KBM-7 (cell line): ENCODE measurements at places on chromosomes 3 and 15.

GRCh38 chr3:135792174-135792573 lies 173.4 kb upstream of the PPP2R3A start:
- peak; percentile 3 for DNase-seq

DNA sequence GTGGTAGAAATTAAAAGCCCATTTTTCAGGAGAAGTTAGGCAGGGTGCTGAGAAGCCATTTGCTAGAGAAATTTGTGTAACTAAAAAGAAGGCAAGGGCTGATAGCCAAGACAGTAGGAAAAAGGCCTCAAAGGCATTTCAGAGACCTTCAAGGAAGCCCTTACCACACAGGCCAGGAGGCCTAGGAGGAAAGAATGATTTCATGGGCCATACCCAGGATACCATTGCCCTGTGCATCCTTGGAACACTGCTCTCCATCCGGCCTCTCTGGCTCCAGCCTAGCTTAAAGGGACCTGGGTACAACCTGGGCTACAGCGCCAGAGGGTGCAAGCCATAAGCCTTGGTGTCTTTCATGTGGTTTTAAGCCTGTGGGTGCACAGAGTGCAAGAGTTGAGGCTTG lies 193.6 kb upstream of the GRM7 start:
- DNase-seq, result no peak

GRCh38 chr15:60605879-60606307 lies 127.0 kb upstream of the ICE2 start:
- DNase-seq, result no peak

DNA sequence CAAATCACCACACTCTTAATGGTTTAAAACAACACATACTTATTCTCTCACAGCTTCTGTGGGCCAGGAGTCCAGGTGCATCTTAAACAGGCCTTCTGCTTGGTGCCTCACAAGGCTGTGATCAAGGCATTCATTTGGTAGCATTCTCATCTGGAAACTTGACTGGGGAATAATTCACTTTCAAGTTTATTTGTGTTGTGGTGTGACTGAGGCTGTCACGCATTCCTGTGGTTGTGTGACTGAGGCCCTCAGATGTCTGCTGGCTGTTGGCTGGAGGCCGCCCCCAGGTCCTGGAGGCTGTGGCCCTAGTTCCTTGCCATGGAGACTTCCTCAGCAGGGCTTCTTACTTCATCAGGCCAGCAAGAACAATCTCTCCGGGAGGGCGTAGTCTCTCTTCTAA lies 16.9 kb upstream of the FAM3D start:
- DNase-seq, result peak; percentile 5

- DNase-seq, result no peak
These were observed 14.1 kb downstream of the UBP1 start for GRCh38 chr3:33426068-33426467.

DNA sequence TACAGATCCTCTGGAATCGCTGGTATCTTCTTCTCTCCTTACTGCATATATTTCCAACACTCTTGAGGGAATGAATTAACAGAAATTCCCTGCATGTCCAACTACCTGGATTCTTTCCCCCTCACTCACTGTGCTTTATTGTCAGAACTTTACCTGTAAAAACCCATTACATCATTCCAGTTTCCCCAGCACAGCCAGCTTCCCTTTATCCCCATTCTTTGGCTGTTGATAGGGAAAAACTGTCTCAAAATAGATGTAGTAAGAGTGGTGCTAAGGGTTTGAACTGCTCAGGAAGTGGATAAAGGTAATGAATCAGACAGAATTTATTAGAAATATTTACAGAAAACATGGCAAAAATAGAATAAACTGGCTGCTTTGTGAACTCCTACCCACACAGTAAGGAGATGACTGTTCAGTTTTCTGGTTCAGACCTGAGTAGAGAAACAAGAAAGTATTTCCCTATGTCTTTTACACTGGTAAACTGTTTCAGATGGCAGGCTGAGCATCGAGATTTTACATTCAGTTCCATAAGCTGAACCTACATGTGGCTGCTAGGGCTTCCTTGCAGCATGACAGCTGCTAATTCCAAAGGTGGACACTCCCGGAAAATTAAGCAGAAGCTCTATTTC lies 188.4 kb downstream of the CPNE4 start:
- DNase-seq, result no peak

GRCh38 chr3:5149306-5149880 lies 27.3 kb downstream of the ARL8B start:
- no peak for DNase-seq

GRCh38 chr3:71006810-71007785 lies 576.4 kb downstream of the FOXP1 start:
- DNase-seq, result peak; percentile 60

GRCh38 chr3:114362815-114363214 lies 69.0 kb downstream of the TIGIT start:
- no peak for DNase-seq

- no peak for DNase-seq
These were observed 1.7 kb downstream of the FLNB start for GRCh38 chr3:58009749-58010535.

DNA sequence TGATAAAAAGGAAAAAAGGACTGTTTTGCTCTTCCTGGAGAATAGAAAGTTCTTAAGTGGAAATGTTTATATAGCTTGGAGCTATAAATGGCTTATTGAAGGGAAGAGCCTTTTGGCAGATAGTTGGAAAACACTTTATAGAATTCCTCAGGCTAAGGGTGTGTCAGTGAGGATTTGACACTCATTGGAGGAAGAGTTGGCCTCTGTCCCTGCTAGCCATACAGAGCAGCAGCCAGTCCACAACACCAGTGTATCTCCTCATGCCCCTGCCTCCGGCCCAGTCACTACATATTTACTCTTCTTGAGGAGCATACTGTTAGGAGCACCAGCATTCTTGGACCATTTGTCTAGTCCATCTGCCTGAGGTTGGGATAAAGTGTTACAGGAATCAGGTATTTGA lies 36.2 kb downstream of the KLHL18 start:
- no peak for DNase-seq

DNA sequence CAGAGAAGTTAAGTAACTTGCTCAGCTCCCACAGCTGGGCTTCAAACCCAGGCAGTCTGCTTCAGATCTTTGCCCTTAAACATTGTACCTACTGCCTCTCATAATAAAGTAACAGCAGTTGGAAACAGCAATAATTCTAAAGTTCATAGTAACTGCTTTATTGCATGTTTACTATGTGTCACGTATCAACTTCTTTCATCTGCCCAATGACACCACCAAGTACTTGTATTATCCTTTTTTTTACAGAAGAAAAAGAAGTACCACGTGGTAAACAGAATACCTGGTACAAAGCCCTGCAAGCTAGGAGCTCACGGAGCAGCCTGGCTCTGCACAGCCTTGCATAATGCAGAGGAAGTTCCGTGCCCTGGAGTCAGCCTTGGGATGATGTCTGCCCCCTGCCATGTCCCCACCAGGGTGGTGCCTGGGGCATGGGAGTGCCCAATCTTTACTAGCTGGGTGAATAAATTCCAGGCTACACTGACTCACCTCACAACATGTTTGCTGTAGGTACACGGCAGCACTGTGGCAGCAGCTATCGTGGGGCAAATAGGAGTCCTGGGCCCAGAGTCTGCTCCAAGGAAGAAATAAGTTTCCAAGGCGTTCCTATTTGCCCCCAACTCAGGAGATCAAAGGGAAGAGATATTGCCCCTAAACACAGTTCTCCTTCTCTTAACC lies 77.2 kb downstream of the LDHAL6B start:
- DNase-seq, result no peak

GRCh38 chr3:3619815-3620214 lies 179.4 kb upstream of the LRRN1 start:
- no peak for DNase-seq

DNA sequence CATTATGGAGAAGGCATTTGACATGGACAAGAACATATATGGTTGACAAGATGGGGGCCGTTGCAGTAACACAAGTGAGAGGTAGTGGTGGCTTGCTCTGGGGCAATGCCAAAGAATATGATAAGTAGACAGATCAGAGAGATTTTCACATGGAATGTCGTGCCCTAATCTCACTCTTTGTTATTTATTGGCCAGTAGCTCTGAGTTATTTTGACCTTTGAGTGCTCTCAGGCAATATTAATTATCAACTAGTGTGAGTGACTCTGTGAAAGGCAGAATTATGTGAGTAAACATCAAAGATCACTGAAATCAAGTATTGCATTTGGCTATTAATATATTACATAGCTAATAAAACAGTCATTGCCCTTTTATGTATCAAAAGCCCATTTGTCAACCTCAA lies 164.9 kb upstream of the ADAMTS9 start:
- DNase-seq, result no peak

GRCh38 chr15:89963301-89964231 lies 37.6 kb upstream of the ZNF710 start:
- peak; percentile 63 for DNase-seq

DNA sequence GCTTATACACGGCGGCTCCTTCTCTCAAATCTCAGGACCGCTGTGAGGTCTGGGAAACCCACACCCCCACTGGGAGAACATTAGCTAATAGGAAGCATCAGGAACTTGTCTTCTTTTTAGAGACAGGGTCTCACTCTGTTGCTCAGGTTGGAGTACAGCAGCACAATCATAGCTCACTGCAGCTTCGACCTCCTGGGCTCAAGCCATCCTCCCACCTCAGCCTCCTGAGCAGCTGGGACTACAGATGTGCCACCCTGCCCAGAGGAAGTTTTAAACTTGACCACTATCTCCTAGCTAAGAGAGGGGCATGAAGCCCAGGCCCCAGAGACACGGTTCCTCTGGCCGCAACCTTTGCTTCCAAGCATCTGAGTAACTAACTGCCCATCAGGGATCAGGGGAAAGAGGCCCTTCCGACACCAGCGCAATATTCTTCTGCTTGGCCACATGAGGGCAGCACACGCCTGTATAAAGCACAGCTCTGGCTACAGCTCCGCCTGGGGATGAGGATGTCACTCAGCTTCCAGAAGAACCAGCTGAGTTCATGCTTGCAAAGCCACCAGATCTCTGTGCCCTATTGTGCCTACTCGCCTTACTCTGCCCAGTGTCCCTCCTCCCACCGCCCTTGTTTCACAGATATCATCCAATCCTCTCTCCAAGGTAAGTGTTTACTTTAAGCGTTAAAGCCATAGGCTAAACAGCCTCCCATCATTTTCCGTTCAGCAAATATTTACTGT lies 57.6 kb upstream of the SLC6A11 start:
- peak; percentile 63 for DNase-seq

GRCh38 chr3:22729212-22729611 lies 473.9 kb upstream of the UBE2E2 start:
- no peak for DNase-seq

DNA sequence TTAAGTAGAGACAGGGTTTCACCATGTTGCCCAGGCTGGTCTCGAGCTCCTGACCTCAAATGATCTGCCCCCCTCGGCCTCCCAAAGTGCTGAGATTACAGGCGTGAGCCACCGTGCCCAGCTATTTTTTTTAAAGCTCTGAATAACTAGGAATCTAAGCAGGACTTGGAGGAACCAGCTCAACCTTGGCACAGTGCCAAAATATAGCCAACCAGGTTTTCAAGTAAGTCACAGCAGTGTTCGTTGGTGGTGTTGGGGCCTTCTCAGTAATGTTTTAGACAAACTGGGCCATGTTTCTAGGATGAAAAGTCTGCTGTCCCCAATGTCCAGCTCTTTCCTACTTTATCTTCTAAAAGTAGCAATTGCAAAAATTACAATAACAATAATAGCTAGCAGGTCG lies 6.4 kb upstream of the ADAM10 start:
- no peak for DNase-seq

- DNase-seq, result no peak
These were observed 1.6 kb upstream of the ONECUT1 start for GRCh38 chr15:52791776-52792175.

DNA sequence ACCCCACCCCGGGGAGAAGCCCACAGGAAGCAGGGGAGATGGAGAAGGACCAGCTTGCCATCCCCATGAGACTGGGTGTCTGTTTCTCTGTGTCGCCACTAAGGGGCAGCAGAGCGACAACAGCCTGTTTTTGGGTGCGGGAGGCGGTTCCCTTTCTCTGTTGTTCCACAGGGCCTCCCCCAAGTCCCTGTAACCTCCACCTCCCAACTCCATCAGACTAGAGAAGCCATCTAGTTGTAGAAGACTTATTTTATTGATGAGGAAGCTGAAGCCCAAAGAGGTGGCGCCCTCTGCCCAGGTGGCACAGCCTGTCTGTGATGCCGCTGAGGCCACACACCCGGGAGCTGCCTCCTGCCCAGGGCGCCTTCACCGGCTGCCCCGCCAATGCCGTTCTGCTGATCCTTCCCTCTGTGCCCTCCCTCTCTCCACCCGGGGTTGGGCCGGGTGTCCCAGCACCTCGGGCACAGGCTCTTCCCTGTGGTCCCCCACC lies 3.9 kb upstream of the CCDC9B start:
- peak; percentile 71 for DNase-seq

DNA sequence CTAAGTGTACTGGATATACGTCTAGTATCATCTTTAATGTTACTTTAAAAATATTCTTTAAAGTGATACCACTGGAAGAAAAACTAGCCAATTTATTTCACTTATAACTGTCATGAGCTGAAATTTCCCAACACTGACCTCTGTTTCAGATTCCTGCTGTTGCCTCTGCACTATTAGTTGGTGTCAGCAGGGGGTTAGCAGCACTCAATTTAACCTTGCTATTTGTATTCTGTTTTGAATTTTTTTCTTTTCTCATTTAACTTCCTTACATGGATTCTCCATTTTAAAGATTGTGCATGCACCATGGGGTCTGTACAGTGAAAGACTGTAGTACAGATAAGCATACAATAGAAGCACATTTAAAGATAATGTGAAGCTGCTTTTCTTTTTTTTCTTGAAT lies 169.2 kb downstream of the UBE2E2 start:
- no peak for DNase-seq

DNA sequence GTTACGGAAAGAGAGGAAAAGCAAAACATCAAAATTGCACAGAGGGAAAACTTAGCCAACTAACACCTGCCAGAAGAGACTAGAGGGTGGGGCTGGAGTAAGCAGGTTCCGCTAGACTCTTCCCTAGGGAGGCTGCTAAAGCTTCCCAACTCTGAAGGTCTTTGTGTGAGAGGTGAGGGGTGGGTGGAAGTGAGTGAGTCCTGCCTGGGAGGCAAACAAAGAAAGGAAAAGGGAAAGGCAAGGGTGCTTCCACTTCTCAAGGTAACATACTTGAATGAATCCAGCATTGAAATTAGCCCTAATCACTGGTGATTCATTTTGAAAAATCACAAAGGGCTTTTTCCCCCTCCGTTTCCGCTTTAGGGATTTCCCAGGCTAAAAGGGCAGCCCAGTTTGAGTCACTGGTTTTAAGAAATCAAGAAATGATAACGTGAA lies 220.5 kb upstream of the ADAMTS9 start:
- DNase-seq, result no peak
